ENCODE measurements at places on chromosomes 7 and 10. TPM values are rescaled to one million over a fixed set of nuclear protein-coding genes. Genes with fewer than 3 reads are reported as not detected.

GRCh38 chr10:120942806-120943413 lies 91.7 kb downstream of the WDR11 start:
- peak; percentile 77 for ATAC-seq

DNA sequence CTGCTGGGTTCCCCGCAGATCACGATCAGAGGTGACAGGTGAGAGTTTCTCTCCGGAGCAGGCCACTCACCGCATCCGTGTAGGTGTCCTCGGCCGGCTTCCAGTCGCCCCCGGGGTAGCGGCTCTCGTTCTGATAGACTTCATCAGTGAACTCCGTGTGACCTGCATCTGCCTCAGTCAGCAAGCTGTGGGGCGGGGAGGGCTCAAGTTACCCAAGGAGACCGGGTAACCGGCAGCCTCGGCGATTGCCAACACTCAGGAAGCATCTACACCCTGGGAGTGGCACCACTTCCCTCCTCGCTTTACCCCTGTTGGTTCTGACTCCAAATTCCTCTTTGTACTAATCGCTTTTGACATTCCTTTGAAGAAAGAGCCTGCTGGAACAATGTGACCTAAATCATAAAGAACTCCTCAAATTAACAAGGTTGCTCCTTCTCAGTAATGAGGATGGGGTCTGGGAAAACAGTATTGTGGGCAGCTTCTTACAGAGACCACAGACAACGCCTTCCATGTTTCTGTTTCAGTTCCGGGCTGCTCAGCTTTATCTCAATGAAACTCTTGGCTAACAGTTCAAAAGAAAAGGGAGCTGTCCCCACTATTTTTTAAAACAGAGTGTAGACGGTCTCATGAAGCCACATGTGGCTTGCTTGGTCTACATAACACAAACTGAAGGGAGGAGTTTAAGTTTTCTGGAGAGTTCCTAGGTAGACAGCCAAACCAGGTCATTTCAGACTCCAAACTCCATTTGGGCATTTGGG lies 118.1 kb downstream of the MYOF start:
- ATAC-seq, result peak; percentile 84

DNA sequence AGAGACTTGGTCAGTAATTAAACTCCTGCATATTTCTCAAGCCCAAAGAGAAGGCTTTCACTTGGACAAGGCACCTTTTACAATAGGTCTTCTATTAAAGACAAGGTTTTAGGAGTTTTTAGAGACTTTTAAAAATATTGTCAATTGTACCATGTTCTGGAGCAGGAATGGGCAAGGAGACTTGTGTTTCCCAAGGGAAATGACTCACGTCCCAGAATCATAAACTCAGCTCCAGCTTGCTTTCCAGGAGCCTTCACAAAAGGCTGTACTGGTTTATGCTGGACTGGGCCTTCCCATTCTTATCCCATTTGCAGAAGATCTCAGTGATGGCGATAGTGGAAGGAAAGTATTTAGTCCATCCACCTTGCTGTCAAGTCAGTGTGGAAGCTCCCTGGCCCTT lies 7.8 kb upstream of the GLI3 start:
- ATAC-seq, result no peak

STEAP2 gene
- total RNA-seq, result 2.4 TPM

DNA sequence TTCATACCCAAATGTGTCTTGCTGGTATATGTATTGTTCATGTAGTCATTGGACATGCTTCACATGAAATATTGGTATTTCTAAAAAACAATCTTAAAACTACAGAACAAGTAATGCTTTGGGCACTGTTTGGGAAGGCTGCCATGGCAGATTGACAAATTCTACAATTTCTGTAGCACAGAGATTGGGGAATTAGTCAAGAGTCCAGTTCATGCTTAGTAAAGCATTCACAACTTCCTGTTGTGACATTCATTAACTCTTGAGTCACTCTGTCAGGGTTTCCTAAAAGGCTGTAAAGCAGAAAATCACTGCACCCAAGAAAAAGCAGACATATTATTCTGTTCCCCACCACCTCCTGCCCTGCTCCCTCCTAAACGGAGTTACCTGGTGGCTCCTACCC lies 398.9 kb downstream of the PHTF2 start:
- ATAC-seq, result no peak

DNA sequence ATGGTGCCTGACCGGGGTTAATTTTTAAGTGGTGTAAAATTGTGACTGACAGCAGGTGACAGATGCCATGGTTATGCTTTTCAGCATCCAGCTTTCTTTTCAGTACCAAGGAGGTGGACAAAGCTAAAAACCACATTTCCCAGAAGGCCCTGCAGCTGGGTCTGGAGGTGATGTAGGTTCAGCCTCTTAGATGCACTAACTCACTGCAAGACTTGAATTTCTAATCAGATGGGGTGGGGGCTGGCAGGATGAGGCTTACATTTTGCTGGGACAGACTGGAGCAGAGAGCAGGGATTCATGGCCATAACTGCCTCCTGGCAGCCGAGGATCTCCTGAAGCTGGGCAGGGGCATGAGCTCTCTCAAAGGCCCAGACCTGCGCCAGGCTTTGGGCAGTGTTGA lies 52.4 kb downstream of the PDIA4 start:
- ATAC-seq, result no peak

DNA sequence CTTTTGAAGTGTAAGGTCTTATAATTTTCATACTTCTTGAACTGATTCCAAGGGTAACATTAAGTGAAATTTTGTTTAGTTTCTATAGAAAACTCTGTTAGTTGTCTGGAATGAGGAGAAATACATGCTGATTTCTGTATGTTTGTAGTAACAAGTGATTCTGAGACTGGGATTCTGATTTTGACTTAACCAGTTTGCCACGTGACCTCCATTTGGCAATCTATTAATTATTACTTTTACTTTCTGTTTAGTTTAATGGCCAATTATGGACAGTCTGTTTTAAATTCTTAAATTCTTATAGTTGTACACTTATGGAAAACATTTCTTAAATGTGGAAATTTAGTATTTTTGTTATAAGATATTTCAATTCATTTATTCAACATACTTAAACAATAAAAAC lies 163.1 kb downstream of the ADK start:
- no peak for ATAC-seq

DNA sequence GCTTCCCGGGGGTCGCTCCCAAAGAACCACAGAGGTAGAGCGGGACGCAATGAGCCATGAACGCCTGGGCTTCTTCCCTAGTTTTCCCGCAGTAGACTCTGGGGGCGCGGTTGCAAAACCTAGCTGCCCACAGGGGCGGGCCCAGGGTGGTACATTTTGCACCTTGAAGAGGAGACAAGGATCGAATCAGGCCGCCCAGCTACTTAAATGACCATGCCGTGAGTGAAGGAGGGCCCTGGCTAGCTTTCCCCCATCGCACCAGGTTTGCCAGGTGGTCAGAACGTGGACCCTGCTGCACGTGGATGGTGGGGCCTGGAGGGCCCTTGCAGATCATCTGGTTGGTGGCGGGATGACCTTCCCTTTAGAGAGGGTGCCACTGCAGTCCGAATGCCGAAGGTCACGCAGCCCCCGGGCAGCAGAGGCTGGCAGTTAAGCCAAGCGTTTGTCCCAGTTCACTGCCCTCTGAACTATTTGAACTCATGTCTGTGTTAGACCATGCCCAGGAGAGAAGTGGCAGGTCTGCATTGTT lies 604 bp upstream of the SHTN1 start:
- ATAC-seq, result no peak

- ATAC-seq, result no peak
These were observed 49.9 kb downstream of the C10orf67 start for GRCh38 chr10:23294638-23295247.

DNA sequence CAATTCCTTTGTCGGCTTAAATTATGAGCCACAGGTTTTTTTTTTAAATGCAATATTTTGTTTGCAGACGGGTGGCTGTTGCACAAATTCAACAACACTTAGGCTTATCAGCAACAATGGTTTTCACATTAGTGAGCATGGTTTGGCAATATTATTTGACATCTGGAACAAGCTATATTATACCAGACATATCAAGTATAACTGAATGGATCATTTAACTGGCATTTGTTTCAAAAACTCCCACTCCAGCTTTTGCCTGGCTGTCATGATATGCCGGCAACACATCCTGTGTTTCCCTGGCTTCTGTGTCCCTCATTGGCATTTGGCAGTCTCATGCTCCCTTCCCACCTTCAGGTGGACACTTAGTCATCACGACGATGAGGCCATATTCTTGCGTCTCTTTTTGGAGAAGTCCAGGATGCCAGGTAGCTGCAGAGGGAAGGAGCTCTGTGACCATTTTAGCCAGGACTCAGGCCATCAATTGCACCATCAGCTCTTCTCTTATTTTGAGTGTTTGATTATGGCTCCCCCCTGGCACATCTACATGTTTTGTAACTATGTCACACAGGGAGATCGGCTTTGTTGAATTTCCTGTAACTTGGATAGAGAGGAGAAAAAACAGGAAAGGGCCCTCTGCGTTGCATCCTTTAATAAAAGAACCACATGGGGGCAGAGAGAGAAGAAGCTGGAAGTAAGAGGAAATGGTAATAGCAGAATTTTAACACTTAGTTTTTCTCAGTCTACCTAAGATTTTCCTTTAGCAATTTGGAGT lies 413.9 kb downstream of the LRMDA start:
- no peak for ATAC-seq

- ATAC-seq, result no peak
These were observed 3.1 kb downstream of the KLLN start for GRCh38 chr10:87860156-87860795.

GRCh38 chr7:5396542-5396941 lies 27.1 kb downstream of the TNRC18 start:
- ATAC-seq, result peak; percentile 46

NKX1-2 gene
- 0.16 TPM for total RNA-seq

DNA sequence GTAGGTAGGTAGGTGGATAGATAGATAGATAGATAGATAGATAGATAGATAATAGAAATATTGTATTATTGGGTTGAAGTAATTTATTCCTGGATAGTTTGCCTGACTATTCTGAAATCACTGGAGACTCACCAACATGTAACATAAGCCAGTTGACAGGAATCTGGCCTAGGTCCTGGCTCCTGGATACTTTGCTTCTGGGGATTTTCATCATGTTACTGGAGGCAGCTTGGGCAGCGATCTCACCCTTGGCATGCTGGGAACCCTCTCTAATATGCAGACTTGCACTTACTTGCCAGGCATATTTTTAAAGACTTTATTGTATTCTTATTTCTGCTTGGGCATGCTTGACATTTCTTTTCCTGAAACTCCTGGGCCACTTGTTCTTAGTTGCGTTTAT lies 709.1 kb upstream of the FZD8 start:
- ATAC-seq, result peak; percentile 52

GRCh38 chr7:123995617-123996326 lies 37.1 kb downstream of the TMEM229A start:
- ATAC-seq, result no peak

DNA sequence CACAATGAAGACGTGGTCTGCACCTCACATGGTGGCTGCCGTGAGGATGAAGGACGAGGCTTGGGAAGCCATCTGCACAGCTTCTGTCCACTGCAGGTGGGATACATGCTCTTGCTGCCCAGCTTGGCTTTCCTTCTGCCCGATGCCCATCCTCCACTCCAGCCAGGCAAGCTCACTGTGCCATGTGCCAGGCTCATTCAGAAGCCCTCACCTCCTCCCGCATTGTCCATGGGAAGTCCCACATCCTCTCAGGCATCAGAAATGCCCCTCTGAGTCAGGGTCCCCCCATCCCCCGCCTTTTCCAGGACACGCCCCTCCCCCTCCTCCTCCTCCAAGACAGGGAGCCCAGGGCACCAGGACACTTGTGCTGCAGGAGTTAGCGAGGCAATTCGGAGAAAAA lies 4.6 kb upstream of the NOM1 start:
- ATAC-seq, result no peak

C10orf53 gene
- not detected for total RNA-seq

DNA sequence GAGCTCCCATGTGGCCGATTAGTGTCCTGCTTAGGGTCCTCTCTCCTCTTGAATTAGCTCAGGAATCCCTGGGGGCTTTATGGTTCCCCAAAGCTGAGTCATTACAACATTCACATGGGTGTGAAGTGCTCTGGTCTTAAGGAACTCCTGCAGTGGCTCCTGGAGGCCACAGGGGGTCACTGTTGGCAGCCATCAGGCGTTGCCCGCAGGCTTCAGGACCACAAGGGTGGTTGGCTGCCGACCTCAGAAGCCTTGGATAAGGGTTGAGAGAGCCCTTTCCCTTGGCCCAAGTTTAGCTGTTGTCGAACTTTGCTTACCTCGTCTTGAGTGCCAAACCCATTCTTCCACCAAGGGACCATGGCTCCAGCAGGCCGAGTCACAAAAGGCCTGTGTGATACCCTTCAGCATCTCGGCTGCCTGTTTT lies 61.7 kb downstream of the SH2D4B start:
- ATAC-seq, result peak; percentile 50

GRCh38 chr7:98126311-98127142 lies 19.9 kb downstream of the LMTK2 start:
- no peak for ATAC-seq

C10orf62 gene
- 0.16 TPM for total RNA-seq

GRCh38 chr10:17001961-17002749 lies 127.5 kb downstream of the CUBN start:
- no peak for ATAC-seq

HOXA1 gene
- 3.2 TPM for total RNA-seq

COBL gene
- total RNA-seq, result 10.4 TPM

CALHM3 gene
- not detected for total RNA-seq

GRCh38 chr7:146084086-146084485 lies 32.5 kb upstream of the CNTNAP2 start:
- no peak for ATAC-seq

TMEM213 gene
- total RNA-seq, result not detected

GRCh38 chr7:132397070-132397469 lies 179.2 kb downstream of the PLXNA4 start:
- no peak for ATAC-seq

TMEM196 gene
- not detected for total RNA-seq

GRCh38 chr7:102810916-102811315 lies 62.1 kb downstream of the FAM185A start:
- ATAC-seq, result no peak

PTPRZ1 gene
- 56.2 TPM for total RNA-seq

PAX4 gene
- total RNA-seq, result not detected

GRCh38 chr10:112711366-112711765 lies 238.7 kb upstream of the TCF7L2 start:
- no peak for ATAC-seq

PDAP1 gene
- 94.4 TPM for total RNA-seq

- no peak for ATAC-seq
These were observed 92.9 kb downstream of the SRPK2 start for GRCh38 chr7:105295596-105296352.

- no peak for ATAC-seq
These were observed 37.2 kb downstream of the FIGNL1 start for GRCh38 chr7:50412973-50413372.

COL13A1 gene
- 0.92 TPM for total RNA-seq
